CD4-positive, alpha-beta T cell treated with Interleukin-4 for 4 hours (primary cell): ENCODE measurements at places on chromosomes 13 and 19.

DNA sequence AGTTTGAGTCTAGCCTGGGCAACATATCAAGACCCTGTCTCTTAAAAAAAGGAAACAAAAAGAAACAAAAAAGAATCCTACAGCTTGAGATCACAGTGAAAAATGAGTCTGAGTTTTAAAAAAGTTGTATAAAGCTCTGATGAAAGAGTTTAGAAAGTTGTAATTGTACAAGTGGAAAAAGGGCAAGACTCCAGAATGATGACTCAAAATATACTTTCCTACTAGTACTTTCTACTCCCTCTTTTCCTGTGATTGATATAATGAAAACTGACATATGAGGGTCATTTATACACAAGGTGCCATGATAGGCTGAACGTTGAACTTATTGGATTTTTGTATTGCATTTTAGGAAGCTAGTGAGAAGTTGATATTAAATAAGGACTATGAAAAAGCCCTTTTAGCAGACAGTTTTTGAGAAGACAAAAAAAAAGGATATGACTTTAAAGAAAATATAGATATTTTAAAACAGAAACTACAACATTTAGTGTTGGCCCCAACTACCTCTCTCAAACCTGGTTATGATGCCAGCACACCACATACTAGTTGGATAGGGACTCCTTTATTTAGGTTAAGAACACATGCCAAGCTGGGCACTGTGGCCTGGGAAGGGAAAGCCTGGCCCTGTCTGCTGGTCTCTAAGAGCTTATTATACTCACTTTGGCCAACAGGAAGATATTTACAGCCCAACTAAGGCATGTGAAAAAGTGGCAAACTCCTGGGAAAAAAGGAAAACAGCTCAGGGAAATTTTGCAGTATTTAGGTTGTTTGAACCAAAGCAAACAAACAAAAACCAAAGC lies 116.6 kb downstream of the KL start:
- DNase-seq, result no peak

DNA sequence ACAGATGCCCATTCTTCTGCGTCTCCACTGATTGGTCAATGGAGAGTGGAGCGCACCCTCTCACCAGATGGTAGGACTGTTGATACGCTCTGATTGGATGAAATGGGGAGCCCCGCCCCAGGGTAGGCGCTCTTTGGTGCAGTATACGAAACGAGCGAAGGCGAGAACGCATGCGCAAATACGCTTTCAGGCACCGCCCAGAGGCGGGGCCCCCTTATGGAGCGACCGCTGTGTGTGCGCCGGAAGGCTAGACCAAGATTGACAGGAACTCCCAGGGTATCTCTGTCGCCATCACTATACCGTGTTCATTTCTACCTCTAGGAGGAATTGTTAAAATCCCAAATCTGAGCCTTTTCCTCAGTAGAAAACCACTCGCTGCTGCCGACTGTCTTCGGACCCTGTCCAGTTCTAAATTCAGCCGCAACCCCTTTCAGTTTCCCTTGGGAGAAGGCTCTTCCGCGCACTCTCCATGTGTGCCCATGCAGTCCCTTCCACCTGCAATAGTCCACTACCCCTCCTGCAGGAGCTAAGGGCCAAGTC lies 720 bp upstream of the HNRNPL start:
- no peak for DNase-seq

- DNase-seq, result no peak
Observed at GRCh38 chr13:96422002-96422401, 332.1 kb downstream of the HS6ST3 start.

DNA sequence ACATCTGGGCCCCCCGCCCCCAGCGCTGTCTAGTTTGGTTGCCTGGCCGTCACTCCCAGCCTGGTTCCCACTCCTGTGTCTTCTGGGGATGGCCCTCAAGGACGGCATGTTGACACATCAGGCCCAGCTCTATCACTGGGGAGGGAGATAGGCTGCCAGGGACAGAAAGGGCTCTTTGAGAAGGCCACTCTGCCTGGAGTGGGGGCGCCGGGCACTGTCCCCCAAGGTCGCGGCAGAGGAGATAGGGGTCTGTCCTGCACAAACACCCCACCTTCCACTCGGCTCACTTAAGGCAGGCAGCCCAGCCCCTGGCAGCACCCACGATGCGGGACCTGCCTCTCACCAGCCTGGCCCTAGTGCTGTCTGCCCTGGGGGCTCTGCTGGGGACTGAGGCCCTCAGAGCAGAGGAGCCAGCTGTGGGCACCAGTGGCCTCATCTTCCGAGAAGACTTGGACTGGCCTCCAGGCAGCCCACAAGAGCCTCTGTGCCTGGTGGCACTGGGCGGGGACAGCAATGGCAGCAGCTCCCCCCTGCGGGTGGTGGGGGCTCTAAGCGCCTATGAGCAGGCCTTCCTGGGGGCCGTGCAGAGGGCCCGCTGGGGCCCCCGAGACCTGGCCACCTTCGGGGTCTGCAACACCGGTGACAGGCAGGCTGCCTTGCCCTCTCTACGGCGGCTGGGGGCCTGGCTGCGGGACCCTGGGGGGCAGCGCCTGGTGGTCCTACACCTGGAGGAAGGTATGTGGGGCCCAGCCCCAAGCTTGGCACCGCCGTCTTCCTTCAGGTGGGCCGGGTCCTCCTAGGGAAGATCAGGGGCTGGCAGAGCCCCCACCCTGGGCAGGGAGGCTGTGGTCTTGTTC lies at the start of gene AMH:
Gene AMH (plus strand): TSS at position 314 of the 857 bp plus-strand sequence. CDS start 10 bp downstream, at position 324.
- no peak for DNase-seq

GRCh38 chr13:39788102-39788501 lies 132.6 kb downstream of the COG6 start:
- DNase-seq, result no peak
